ENCODE measurements at places on chromosomes 11 and 22.

DNA sequence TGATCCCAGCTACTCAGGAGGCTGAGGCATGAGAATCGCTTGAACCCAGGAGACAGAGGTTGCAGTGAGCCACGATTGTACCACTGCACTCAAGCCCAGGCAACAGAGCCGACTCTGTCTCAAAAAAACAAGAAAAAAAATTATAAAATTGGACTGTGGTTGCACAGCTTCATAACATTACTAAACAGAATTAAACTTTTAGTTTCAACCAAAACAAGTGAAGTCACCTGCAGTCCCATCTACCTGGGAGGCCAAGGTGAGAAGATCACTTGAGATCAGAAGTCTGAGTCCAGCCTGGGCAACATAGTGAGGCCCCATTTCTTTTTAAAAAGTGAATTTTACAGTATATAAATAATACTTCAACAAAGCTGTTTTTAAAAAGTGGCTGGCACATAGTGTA, 47.8 kb upstream of the CD5 start:
- DNase-seq: no peak

DNA sequence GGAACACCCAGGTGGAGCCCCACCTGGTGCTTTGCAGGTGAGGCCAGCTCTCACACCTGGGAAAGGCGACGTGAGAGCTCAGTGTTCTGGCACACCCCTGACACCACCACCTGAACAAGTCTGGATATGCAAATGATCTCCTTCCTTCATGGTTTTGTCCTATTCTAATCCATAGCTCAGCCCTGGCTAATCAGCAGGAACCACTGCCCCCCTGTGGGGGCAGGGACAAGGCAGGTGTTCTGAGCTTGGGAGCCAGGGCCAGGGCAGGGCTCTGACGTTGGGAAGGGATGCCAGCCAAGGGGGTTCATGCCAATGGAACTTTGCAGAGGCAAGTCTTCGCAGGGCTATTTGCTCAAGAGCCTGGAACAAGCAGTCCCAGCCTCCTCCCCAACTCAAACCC, 144.2 kb downstream of the TRIM29 start:
- DNase-seq: no peak

DNA sequence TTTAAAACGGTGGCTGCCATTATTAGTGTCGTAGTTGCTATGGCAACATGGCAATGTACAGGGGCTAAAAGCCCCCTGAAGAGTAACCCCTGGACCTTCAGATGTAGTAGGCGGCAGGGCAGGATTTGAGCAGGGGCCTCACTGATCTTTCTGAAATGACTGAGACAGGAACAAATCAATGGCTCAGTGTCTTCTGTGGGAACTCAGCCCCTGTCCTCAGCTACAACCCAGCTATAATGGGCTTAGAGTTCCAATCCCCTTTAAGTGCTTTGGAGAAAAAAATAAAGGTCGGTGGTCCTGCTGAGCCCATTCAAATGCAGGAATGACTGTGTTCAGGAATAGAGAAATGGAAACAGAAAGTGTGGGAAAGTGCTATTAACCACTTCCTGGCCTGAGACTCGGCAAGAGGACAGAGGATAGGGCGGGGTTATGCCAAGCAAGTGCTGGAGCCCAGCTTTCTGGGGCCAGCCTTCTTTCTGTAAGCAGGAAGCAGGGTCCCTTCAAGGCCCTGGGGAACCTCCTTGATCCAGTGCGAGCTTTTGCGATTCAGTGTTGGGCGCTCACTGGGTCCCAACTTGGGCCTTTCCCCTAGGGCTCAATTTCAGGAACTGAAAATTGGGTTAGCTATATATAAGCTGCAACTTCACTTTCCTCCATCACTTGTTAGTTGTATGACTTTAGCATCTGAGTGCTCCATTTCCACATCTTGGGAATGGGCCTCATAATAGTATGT, 6.1 kb upstream of the CD82 start:
- no peak for DNase-seq

DNA sequence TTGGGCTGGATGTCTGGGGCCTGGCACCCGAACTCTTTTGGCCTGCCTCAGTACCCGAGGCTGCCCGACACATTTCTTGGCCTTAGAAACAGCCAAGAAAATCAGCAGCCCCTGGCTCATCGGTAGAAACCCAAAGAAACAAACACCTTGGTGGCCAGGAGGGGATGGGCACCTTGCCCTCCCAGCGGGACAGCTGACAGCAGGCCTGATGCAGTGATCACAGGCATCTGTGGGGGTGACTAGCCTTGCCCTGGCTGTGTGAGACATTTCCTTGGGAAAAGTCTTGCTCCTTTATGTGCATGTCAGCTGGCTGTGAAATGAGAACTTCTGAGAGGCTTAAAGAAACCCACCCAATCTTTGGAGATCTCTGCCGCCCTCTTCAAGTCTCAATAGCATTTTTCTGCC, 60.9 kb downstream of the SMIM38 start:
- DNase-seq: no peak

DNA sequence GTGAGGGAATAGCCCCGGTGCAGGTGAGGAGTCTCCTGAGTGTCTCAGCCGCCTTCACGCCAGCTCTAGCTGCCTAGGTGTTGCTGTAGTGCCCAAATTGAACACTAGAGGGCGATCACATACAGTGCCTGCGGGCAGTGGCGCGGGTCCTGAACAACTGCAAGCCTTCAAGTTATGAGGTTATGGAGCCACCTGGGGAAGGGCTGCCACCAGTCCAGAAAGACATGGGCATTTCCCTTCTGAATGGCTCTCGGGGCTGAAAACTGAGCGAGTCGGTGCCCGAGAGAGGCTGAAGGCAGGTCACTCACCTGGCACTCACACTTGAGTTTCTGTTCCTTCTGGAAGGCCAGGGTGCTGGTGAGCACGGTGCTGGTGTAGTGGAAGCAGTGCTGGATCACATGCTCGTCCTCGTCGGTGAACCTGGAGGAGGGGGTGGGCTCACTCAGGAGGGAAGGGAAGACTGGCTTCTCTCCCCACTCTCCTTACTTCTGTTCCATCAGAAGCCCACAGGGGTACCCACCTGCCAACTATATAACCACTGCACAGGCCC, 88.4 kb downstream of the PDE2A start:
- DNase-seq: no peak

DNA sequence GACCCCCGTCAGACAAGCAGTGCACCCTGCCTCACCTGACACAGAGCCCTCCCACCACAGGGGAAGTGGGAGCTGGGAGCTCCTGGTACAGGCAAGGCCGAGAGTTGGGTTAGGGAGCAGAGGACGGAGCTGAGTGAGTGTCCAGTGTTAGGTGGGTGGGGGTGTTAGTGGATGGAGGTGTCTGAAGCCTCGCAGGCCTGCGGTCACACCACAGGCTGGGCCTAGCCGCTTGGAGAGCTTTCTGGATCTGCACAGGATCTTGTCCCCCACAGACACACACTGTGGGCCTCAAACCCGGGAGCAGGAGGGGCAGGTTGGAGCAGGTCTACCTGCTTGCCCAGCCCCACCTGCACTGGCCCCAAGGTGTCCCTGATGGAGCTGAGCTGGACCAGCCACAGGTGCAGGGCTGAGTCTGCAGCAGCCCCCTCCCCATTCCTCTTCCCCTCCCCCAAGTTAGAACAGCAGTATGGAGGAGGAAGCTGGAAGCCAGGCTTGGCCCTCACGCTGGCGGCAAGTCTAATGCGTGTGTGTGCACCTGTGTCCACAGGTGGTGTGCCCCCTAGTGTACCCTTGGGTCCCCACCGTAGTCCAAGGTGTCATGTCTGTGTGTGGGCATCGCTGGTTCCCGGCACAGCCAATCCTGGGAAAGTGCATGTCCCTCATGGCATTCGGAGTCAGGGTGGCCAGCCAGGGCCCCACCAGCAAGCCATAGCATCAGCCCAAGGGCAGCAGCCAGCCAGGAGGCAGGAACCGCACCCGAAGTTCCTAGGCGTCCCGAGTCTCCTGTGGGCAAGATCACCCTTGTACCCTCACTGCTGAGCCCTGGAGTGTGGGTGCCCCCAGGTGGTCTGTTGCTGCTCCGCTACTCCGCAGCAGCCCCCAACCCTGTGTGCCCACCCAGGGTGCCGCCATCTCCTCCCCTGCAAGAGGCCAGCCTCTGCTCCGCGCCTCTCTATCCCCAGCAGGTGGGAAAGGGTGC, 2.0 kb upstream of the GATD1 start:
- no peak for DNase-seq

GRCh38 chr11:44229624-44230023, 80.3 kb downstream of the ALX4 start:
- no peak for DNase-seq

DNA sequence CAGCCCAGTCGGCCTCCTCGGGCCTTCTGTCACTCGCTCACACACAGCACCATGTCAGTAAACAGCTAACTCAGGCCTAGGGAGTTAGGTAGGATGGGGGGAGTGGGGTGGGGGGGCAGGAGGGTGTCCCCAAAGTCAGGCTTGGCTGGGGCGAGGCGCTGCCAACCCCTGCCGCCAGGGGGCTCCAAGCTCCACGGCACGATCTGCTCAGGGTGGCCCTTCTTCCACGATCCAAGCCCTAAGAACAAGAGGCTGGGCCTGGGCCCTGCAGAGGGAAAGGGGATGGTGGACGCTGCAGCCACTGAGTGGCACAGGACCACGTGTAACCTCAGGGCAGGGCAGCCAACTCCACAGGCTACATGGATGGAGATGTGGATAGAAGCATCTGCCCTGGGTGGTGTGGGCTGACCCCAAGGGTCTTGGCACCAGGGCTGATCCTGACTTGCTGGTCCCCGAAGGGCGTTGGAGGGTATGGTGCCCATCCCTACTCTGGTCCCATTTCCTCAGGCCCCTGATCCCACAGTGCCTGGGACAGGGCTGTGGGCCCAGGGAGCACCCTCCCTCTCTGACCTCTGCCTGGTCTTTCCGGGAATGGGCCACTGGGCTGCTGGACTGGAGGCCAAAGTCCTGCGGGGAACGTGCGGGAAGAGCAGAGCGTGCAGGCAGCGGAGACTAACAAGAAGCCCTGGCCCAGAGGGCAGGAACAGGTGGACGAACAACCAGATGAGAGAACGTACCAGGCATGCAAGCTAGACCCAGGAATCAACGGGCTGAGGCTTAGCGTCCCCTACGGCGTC, 29.1 kb upstream of the TXNRD2 start:
- DNase-seq: no peak

DNA sequence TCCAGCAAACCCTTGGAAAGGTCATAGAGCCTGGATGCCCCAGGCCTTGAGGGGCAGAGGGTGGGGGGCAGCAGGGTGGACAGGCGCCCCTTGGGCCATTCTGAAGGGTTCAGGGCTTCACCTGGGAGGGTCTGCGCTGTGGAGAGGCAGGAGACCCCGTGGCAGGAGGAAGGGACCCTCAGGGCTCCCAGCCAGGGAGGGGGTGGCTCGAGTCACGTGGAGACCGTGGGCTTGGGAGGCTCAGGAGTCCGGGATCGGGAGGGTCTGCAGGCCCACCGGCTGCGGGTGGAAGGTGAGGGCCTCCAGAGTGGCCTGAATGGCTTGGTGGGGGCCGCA, 48.5 kb upstream of the A4GALT start:
- DNase-seq: no peak

DNA sequence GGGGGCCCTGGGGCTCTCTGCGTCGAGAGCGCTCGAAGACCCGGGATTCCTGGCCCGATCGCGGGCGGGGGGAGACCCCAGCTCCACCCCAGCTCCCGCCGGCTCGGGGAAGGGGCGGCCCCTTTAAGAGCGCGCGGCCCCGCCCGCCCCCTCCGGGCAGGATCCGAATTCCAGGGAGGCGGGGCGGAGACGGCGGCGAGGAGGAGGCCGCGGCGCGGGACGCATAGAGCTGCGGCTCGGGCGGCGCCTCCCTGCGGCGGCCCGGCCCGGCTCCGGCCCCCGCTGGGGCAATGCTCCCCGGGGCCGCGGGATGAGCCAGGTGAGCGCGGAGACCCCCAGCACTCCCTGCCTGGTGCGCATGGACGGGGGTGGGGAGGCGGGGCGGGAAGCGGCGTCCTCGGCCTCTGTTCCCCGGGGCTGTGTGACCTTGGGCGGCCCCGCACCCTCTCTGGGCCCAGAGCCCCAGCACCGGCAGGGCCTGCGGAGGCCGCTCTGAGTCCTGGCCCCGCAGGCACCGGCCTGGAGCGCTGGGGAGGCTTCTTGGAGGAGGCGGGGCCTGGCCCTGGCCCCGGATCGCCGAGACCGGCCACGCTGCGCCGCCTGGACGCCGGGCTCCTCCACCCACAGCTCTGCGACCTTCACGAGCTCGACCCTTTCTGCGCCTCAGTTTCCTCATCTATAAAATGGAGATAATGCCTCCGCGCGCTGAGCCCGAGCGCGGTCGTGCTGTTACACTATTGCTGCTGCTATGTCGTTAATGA, 565 bp downstream of the GAS2L1 start:
- DNase-seq: peak; percentile 25

- DNase-seq: no peak
These were observed 298.3 kb downstream of the NTM start for GRCh38 chr11:131668500-131669400.

GRCh38 chr11:116950210-116950609, 112.8 kb upstream of the APOA1 start:
- no peak for DNase-seq

DNA sequence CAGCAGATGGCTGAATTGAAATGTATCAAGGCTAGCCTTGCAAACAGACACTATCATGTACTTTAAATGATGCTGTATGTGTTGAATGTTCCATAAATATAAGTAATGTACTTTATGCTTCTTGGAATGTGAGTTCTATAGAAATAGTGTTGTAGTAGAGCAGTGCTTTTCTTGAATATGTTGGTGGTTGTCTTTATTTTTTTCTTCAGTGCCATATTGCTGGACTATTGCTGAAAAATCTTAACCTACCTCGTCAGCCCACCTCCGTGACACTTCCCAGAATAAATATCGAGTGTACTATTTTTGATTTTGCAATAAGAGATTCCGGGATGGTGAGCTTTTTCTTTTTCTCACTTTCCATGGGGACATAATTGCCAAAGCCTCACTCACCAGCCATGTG, 153.9 kb downstream of the NAV2 start:
- DNase-seq: no peak

GRCh38 chr11:6579681-6580080, 23.7 kb downstream of the RRP8 start:
- no peak for DNase-seq

- no peak for DNase-seq
These were observed 89.7 kb downstream of the CEP164 start for GRCh38 chr11:117417342-117417741.

DNA sequence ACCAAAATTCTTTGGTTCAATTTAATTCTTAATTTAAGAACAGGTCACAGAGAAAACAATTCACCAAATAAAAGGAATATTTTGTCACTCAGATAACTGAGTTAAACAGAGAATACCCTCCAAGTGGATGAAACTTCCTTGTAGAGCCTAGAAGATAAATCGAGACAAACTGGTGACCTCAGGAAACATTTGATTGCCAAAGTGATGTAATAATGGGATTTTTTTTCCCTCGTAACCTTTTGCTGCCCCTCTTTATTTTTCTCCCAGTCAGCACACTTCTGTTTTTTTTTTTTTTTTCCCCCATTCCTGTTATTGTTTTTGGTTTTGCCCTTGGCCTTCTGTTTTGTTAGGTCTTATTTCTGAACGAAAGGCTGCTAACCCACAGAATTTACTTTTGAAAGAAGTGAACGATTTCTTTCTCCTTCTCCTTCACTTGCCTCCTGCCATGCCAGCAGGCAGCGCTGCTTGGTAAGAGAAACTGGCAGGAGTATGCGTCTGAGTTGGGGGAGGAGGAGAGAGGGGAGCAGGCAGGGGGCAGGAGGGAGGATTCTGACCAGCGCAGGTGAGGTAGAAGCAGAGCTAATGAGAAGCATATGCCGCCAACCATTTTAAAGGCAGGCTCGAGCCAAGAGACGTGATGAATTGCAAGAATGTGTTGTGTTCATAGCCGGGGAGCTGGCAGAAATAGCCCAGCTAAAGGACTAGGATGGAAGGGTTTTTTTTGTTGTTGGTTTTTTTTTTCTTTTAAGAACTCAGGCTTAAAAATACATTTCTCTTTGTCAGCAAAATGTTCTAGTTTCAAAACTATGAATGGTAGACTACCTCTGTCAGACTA, 121.9 kb upstream of the MTMR2 start:
- no peak for DNase-seq
